ENCODE measurements at places on chromosomes 16 and 17.

DNA sequence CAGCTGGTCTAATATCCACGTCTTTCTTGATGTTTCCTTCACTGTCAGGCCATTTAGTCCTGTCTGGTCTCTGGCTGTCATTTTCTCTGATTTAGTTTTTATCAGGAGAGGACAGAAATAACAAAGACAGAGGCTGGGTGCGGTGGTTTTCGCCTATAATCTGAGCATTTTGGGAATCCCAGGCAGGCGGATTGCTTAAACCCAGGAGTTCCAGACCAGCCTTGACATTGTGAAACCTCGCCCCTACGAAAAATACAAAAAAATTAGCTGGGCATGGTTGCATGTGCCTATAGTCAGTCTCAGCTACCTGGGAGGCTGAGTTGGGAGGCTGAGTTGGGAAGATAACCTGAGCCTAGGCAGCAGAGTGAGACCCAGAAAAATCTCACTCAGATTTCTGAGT lies 7.1 kb downstream of the SRCAP start:
- DNase-seq, result no peak

DNA sequence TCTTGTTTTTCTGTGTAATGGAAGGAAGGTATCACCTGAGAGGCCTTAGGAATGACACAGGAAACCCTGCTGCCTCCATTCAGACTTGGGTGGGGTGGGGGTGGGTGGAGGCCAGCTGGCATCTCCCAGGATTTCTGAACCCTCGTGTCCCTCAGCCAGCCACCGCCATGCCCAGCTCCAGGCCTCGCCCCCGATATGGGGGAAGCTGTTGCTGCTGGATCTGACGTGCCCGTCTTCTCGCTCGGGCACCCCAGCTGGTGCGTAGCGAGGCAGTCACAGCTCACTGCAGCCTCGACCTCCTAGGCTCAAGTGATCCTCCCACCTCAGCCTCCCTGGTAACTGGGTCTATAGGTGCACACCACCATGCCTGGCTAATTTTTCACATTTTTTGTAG lies 220.0 kb upstream of the CHMP6 start:
- DNase-seq, result peak; percentile 50

- no peak for DNase-seq
Measured at GRCh38 chr16:31504159-31504558, 4.0 kb downstream of the RUSF1 start.

DNA sequence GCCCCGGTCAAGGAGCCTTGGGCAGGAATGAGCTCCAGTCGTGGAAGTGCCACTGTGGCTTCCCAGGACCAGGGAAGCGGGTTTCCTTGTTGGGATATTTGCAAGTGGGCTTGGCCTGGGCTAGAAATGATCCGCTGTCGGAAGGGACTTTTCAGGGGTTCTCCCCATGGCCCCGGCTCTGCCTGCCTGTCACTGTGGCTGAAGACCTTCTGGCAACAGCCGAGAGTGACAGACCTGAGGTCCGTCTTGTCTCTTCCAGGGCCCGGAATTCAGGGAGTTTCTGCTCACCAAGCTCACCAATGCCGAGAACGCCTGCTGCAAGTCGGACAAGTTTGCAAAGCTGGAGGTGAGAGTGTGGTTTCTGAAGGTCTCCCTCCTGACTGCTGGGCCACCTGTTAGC lies 57.7 kb downstream of the OR1D5 start:
- DNase-seq, result no peak

GRCh38 chr17:3980381-3981014 lies 16.3 kb upstream of the ATP2A3 start:
- no peak for DNase-seq

GRCh38 chr16:26963109-26963508 lies 103.6 kb upstream of the C16orf82 start:
- no peak for DNase-seq

- DNase-seq, result no peak
Measured at GRCh38 chr17:78170692-78171590, 2.6 kb downstream of the SYNGR2 start.

DNA sequence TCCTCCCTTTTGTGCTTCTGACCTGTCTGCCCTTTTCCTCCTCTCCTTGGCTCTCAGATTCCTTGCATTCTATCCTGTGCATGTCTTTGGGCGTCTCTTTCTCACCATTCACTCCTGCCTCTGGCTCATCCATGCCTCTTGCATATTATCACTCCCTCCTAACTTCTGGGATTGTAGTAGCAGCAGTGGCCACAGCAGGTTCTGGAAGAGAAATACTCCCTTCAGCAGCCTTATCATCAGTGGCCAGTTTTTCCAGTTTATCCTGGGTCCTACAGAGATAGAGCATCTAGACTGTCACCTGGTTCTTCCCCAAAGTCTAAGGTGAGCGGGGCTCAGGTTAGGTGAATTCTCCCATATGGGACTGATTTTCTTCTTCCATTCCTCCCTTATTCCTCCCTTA lies 354.0 kb upstream of the CCL2 start:
- no peak for DNase-seq

Measured in sigmoid colon (tissue), 7 donors.